ENCODE measurements at places on chromosomes 13 and 19.
A peak's percentile ranks its signal among the peaks of the same experiment; 100 is the strongest.

GRCh38 chr19:55391702-55392615 is 6.2 kb downstream of the RPL28 start:
- no peak for DNase-seq

DNA sequence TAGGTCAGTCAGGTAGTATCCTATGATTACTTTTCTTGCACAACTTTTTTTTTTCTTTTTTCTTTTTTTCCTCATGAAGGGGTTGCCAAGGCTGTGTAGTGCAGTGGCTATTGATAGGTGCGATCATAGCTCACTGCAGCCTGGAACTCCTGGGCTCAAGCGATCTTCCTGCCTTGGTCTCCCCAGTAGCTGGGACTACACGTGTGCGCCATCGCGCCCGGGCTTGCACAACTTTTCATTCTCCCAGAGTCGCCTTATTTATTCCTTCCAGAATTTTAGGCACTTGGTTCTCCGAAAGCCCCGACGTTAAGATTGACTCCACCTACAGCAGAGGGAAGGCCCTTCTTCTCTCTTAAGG is 867 bp upstream of the ZNF613 start:
- DNase-seq = no peak

DNA sequence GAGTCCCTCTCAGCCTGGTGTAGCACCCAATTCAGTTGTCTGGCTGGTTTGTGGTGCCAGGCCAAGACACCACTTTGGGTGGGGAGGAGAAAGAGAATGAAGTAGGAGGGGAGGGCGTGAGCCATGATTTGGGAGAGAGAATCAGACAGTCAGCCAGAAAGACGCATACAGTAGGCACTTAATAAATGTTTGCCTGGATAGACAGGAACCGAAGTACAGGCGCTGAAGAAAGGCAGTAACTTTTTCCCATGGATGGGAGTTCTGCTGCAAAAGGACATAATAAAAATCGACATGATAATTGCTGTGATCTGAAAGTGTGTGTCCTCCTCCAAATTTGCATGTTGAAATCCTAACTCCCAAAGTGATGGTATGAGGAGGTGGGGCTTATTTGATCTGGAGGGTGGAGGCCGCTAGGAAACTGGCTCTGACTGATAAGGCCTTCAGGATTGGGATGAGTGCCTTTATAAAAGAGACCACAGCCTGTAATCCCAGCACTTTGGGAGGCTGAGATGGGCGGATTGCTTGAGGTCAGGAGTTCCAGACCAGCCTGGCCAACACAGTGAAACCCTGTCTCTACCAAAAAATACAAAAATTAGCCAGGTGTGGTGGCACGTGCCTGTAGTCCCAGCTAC is 38.4 kb upstream of the PDCD5 start:
- no peak for DNase-seq

- DNase-seq = peak; percentile 54
These were observed 14.5 kb downstream of the KLK4 start for GRCh38 chr19:50896591-50897190.

DNA sequence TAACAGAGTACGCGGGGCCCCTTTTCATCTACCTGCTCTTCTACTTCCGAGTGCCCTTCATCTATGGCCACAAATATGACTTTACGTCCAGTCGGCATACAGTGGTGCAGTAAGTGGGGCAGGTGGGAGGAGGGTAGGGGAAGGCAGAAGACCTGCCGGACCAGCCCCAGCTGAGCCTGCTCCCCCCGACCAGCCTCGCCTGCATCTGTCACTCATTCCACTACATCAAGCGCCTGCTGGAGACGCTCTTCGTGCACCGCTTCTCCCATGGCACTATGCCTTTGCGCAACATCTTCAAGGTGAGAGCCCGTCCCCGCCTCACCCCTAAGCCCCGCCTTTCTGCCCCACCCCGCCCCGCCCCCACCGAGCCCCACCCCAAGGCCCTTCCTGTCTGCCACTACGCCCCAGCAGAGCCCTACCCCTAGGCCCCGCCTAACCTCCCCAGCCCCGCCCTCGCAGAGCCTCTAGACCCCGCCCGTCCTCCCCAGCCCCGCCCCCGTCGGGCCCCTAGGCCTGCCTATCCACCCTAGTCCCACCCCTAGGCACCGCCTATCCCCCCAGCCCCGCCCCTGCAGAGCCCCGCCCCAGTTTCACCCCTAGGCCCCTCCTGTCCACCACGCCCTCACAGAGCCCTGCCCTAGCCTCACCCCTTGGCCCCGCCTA is 7.7 kb downstream of the NDUFB7 start:
- DNase-seq = peak; percentile 89

DNA sequence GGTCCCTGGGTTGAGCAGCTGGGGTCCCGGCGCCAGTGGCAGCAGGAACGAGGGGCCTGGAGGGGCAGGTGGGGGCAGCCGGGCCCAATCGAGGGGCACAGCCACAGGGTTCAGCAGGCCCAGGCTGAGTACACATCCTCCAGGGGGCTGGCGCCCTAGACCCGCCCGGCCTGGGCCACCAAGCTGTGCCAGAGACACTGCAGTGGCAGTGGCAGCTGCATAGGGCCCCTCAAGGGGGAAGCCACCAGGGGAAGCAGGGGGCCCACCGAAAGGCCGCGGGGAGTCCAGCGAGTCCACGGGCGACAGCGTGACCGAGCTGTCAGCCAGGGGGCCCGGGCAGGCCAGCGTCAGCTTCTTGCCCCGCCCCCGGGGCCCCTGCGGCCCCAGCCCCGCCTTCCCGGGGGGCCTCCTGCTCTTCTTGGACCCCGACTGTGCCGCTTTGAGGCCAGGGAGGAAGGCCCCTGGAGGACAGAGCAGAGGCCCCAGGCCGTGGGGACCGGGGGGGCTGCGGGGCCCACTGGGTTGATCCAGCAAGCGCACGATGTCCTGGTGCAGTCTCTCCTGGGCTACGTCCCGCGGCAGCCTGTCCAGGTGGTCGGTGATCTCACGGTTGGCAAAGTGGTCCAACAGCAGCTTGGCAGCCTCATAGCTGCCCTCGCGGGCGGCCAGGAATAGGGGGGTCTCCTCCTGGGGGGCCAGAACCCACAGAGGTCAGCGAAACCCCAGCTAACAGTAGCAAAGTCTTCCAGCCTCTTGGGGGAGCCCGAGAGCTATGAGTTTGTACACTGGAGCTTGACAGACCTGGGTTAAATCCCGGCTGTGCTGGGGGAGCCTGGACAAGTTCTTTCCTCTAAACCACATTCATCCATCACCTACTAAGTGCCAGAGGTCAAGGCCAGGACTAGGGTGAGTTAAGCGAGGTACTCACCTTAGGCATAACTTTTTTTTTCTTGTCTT is 39.5 kb downstream of the NOTCH3 start:
- DNase-seq = no peak

DNA sequence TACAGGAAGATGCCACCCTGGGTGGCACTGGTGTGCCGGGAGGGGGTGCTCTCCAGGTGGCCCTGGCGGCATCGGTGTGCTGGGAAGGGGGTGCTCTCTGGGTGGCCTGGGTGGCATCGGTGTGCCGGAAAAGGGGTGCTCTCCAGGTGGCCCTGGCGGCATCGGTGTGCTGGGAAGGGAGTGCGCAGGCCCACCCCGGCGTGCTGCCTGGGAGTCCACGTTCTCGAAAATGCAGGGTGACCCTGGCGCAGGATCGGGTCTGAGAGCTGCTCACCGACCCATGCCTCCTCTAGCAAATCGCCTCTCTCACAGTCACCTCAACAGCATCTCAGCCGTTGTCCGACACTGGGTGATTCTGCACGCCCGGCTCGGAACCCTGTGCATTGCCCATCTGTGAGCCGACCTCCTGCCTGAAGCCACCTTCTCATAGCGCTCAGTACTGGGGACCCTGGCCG is 36.4 kb downstream of the RASA3 start:
- DNase-seq = no peak

DNA sequence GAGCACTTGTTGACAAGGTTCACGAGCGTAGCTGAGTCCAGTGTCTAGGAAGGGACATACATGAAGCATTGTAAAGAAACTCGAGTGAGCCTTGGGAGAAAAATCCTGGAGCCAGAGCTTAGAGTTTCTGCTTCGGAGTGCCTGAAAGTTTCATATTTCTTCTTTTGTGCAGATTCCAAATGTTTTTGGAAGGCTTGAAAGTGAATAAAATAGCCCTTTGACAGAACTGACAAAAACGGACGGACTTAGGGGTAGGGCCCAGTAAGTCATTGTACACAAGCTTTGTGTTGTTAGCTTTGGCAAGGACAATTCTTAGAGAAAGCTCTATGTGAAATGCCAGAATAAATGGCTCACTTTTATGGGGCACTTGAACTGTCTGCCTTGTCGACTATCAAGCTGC is 2.8 kb downstream of the RNF113B start:
- DNase-seq = no peak

- no peak for DNase-seq
These were observed 2.5 kb upstream of the RPL36 start for GRCh38 chr19:5687360-5688198.

Data from activated CD4-positive, alpha-beta T cell treated with anti-CD3 and anti-CD28 coated beads for 48 hours (primary cell).